ENCODE measurements at places on chromosomes 2 and 18.

- no peak for DNase-seq
Measured at GRCh38 chr2:575727-576236, 101.4 kb downstream of the TMEM18 start.

DNA sequence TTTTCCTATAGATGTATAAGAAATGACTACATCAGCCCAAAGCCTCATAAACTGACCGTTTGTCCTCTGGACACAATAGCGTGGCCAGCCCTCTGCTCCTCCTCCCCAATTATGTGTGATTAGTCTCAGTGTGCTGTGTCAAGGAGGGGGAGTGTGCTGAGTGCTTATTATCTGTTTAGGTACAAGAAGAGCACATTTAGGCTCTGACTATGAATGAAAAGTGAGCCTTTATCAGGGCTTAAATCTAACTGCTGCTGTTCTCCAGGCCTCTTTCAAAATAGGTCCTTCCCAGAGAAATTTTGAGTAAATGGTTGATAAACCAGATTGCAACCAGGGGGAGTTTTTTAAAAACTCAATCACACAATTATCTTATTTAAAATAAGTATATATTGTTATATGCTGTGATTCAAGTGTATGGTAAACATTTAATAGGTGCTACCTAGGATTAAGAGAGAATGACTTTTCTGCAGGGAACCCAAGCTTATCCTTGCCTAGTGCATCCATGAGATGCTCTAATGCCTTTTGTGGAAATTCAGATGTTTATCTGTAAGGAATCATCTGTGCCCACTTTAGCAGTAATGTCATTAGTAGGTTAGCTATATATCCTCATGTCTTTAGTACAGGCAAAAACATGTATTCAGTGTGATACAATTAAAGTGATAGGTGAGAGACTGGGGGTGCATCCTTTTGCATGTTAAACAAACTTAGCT, 168.7 kb upstream of the SIX3 start:
- DNase-seq, result no peak

- no peak for DNase-seq
Measured at GRCh38 chr2:43540021-43540779, 55.6 kb downstream of the THADA start.

DNA sequence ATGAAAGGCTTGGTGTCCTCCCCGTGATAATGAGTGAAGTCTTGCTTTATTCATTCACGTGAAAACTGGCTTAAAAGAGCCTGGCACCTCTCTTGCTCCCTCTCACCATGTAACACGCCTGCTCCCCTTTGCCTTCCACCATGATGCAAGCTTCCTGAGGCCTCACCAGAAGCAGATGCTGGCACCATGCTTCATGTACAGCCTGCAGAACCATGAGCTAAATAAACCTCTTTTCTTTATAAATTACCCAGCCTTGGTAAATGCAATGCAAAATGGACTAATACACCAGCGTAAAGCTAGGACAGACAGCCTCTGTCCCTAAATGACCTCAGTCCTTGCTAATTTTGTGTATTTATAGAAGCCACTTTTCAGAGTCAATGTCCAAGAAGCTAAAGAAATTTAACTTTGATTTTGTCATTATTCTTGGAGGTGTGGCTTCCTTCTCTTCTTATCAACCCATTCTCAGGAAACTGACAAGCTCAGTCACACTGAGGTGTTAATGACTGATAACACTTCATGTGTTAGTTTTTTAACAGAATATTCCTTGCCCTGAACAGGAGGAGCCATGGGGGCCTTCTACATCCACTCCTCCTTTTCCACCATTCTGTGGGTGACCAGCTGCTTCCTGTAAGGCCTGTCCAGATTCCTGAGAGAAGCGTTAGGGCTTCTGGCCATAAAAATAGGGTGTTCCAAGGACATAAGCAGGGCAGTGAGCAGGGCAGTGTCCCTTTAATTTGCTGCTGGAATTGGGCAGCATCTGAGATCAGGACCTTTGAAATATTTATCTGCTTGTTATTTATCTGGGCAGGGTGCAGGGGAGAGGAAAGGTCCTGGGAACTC, 38.0 kb upstream of the EPAS1 start:
- no peak for DNase-seq

DNA sequence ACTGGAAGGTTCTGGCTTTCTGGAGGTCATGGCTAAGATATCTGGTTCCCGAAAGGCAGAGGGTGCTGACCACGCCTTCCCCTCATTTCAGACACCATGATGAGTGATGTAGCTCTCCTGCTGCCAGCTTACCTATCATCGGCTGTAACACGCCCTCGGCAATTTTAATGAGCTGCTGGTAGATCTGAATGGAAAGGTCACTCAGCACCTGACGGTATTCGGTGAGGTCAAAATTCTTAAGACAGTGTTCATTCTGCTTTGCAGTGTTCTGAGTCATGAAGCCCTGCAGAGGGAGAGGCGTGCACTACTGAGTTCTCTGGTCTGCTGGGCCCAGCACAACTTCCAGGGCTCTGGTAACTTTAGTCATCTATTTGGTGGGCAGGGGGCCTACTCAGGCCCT, 25.7 kb upstream of the ACAA2 start:
- no peak for DNase-seq

DNA sequence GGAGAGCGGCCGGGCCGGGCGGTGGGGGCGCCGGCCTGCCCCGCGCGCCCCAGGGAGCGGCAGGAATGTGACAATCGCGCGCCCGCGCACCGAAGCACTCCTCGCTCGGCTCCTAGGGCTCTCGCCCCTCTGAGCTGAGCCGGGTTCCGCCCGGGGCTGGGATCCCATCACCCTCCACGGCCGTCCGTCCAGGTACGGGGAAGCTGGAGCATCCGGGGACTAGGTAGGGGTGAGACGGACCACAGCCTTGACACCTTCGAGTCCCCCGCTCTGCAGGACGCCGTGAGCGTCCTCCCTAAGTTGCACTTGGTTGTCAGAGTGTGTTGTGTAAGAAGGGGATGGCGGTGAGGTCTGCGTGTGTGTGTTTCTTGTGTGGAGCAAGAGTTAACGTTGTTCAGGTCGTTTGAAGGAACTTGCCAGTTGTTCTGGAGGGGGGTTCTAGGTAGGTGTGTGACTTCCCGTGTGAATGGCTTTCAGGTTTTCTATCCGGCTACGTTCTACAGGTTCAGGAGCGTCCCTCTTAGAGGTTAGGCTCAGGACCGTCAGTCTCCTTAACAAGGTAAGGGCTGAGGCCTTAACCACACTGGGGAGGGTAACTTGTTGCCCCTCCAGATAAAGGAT, 393 bp downstream of the IL1R1 start:
- no peak for DNase-seq

- DNase-seq, result no peak
Measured at GRCh38 chr2:19351899-19352697, 6.3 kb downstream of the OSR1 start.

DNA sequence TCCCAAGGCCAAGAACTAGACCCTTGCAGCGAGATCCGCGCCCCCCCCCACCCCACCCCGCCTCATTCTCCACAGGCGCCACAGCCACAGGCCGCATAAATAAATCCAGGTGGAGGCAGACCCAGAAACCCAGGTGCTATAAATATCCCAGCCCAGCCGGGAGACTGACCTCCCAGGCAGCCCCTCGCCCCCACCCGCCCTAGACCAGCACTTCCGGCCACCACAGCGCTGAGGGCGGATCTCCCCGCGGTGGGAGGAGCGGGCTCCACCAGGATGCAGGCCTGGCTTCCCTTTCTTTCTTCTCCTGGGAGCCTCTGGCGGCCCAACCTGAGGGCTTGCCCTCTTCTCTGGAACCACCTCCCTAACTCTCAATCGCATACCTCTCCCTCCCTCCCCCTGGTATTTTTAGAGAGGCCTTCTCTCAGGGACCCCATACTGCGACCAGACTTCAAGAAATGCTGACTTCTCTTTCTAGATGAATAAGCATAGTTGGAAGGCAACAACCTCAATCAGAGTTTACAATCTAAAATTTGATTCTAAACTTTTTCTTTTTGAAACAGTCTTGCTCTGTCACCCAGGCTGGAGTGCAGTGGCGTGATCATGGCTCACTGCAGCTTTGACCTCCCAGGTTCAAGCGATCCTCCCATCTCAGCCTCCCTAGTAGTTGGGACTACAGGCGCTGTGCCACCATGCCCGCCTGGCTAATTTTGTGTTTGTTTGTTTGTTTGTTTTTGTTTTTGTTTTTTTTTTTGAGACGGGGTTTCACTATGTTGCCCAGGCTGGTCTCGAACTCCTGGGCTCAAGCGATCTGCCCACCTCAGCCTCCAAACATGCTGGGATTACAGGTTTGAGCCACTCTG, 55.0 kb downstream of the PKDCC start:
- no peak for DNase-seq

- DNase-seq, result no peak
Measured at GRCh38 chr2:38013158-38013752, 62.7 kb downstream of the CYP1B1 start.

DNA sequence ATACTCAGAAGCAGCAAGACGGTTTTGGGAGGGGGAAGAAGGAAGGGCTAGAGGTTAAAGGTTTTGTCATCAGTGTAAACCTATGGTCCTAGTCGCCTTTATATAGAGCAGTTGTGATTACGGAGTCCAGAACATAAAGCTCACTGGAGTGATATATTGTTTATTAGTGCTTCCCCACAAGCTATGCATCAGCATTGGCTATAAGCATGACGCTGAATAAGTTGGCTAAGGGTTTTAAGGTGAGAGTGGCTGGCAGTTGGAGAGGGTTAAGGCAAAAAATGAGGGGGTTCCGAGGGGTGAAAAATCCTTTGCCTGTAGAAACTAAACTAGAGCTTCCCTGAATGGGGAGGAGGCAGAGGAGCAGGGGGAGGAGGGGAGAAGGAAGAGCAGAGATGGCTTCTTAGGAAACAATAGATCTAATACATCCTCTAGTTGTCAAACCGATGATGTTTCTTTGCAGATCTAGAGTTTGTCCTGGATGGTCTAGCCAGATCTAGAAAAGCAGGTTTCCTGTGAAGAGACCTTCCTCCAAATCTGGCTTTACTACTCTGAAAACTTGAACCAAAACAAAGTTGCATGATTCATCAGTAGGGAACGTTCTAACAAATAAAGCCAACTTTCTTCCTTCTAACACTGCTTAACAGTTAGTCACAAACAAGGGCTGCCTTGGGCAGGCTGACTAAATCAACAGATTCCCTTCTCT, 2.5 kb downstream of the KLF7 start:
- DNase-seq, result no peak

GRCh38 chr2:203366639-203367466, 38.7 kb downstream of the ABI2 start:
- DNase-seq, result no peak

GRCh38 chr2:200305797-200306195, 697 bp upstream of the SPATS2L start:
- no peak for DNase-seq

DNA sequence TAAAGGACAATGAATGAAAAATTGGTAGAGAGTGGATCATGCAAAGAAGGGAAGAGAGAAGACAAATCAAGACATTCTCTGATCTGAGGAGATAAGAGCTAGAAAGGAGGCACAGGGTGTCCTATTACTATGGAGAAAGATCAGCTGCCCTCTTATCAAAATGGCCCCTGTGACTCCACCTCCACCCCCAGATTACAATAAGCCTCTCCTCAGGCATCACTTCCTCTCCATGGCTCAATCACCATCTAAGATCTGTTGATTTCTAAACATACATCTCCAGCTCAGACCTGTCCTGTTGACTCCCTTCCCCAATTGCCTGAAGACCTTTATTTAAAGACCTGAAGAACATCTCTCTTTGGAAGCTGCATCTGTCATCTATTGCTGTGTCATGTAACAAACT, 43.2 kb downstream of the SP100 start:
- DNase-seq, result no peak

DNA sequence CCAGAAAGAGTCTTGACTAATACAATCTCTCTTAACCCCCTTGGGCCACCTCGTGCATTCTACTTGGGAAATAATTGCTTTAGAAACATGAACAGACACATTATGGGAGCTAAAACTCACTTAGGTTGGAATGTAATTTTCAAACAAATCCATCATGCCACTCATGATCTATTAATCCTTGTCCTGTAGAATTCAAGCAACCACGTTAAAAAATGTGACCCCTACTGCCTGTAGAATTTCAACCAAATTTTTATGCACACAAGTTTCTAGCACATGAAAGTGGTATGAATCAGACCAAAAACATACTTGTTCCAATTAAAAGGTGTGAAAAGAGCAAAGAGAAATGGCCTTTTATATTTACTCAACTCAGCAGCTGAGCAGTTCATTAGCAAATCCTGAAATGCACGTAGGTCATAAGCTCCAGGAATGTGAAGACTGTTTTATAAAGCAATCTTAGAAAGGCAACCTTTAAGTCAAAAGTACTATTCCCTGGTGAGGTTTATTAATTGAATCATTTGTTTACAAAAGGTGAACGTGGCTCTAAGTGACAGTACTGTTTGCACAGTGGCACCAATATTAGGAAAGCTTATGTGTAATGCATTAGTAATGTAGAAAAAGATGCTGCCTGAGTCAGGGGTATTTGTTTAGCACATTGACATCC, 459.4 kb upstream of the UBE2E3 start:
- no peak for DNase-seq

GRCh38 chr2:207130958-207131521, 34.7 kb downstream of the KLF7 start:
- no peak for DNase-seq

DNA sequence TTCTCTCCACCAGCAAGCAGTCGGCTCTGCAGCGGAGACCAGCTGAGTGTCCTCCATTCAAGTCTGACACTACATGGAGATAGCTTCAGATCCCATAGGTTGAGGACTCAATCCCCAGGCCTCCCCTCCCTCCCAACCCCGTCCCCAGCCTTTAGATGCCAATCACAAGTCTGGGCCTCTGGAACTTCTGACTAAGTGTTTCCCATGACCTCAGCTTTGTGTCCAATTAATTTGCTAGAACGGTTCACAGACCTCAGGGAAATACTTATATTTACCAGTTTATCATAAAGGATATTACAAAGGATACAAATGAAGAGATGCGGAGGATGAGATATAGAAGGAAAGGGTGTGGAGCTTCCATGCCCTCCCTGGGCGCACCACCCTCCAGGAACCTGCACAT, 77.4 kb downstream of the MERTK start:
- DNase-seq, result no peak

- no peak for DNase-seq
Measured at GRCh38 chr18:42086288-42086687, 131.3 kb downstream of the PIK3C3 start.

DNA sequence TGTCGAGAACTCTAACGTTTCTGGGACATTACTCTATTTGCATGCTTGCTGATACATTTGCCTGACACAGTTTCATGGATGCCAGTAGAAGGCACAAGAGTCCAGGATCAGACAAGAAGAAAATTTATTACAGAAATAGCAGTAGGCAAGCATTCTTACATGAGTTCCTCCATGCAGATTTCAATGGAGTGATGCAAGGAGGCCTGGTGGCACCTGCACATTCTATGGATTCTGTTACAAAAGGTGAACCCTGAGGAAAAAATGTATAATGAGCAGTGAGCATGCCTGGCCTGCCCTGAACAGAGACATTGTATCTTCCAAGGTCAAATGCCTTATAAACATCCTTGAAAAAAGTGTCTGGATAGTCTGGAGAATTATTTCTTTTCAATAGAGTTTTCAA, 142.9 kb downstream of the DSEL start:
- no peak for DNase-seq
